ENCODE measurements at places on chromosomes 3 and 15.
A peak's percentile ranks its signal among the peaks of the same experiment; 100 is the strongest.

GRCh38 chr15:45429941-45430792 lies 51.8 kb upstream of the GATM start:
- peak; percentile 89 for DNase-seq

GRCh38 chr3:191430103-191430502 lies 30.9 kb upstream of the PYDC2 start:
- DNase-seq, result no peak

DNA sequence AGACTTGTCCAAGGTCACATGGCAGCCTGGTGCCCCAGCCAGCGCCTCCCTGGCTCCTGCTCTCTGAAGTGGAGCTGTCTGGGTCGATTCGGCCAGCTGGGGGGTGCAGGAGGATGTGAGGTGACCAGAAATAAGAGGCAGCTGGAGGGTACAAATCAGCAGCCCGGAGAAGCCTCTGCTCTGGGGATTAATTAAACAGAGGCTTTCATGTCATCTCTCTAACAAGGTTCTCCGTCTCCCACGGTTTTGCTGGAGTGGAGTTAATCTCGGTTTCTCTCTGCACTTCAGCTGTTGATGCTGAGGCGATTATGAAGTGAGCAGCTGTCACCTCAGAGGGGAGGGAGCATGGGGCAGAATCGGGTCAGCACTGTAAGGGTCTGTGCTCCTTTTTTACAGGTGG lies 236.8 kb downstream of the TLE3 start:
- DNase-seq, result no peak

DNA sequence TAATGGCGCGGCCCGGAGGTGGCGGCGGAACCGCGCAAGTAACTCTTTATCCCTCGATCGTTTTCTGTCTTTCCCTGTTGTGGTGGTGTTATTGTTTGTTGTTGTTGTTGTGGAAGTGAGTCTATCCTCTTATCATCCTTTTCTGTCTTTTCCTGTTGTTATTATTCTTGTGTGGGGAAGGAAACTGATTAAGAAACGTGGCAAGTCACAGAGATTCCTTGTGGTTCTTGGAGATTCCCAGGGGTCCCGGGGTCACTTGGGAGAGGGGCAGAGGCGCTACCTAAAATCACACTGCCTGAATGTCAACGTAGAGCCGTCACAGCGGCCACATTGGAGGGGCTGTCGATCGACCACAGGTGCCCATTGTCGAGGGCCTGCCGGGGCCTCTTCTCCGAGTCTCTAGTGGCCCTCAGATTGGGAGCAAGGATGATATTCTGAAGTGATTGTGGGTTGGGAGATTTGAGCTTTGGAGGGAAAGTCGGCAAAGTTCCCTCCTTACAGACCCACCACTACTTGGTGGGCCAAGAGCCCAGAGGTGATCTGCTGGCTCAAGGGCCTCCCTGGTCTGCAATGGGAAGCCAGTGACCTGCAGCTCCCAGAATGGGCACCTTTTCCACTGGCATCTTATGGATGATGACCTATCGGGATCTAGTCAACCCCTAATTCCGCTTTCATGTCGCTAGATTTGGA lies 790 bp downstream of the PARP14 start:
- DNase-seq, result no peak

GRCh38 chr15:47822048-47822447 lies 104.7 kb downstream of the SEMA6D start:
- no peak for DNase-seq

DNA sequence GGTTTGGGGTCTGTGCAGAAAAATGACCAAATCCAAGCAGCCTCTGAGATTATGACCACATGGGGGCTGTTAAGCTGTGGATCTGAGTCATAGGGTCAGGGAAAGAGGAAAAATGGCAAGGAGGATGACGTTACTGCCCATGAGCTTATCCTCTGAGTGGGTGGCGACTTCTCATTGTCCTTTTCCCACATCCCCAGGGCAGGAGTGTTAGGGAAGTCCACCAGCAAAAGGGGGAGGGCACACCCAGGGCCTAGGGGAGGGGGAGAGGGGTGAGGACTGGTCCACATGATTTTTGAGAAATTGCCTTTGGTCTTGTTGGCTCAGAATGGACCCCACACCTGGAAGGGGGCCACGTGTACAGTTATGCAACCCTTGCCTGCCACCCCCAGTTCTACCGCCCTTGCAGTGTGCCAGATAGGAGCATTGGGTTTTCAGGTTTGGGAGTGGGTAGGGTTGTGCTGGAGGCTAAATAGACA lies 2.6 kb downstream of the CD276 start:
- DNase-seq, result no peak

DNA sequence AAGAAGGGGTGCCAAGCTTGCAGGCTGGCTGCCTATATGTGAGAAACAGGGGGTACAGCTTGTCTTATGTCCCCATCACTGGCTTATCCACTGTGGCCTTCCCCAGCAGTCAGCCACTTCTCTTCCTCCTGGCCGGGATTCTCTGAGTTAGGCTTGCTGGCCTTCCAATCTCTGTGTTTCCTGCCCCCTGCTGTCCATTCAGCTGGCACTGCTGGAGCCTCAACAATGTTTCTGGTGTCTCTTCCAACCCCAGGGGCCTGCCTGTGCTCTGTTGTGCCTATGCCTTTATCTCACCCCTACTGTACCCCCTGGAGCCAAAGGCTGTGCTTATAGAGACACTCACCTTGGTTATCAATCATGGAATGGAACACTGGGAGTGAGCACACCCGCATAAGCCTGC lies 36.5 kb downstream of the ANAPC13 start:
- no peak for DNase-seq

DNA sequence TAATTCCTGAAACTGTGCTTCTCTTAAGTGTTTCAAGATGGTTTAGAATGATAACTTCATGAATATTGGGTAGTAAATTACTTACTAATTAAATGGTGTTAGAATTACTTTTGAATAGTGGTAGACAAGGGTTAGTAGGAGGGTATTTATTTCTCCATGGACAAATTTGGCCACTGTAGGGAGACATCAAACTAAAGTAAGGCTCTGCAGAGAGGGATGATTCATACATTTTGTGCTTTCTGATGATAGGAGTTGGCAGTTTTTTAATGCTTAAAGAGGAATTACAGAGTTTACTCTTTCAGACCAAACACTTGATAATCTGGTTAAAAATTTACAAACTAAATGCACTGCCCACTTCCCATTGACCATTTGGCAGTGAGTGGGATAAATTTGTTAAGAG lies 127.6 kb downstream of the NAALADL2 start:
- no peak for DNase-seq

DNA sequence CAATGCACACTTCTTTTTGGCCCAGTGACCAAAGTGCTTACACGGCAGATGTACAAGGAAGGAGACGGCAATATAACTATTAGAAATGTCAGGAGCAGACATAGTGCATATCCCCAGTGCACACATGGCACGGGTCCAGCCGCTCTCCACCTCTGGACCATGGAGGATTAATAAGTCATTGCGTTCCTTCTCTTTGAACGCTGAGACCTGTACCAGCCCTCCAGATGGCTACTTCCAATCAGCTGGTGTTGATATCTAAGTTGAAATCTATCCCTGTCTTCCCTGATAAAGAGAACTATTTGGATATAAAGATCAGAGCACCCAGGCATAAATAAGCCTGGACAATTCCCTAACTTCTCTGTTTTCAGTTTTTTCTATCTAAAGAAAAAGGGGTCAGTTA lies 212.5 kb downstream of the CADPS start:
- no peak for DNase-seq

DNA sequence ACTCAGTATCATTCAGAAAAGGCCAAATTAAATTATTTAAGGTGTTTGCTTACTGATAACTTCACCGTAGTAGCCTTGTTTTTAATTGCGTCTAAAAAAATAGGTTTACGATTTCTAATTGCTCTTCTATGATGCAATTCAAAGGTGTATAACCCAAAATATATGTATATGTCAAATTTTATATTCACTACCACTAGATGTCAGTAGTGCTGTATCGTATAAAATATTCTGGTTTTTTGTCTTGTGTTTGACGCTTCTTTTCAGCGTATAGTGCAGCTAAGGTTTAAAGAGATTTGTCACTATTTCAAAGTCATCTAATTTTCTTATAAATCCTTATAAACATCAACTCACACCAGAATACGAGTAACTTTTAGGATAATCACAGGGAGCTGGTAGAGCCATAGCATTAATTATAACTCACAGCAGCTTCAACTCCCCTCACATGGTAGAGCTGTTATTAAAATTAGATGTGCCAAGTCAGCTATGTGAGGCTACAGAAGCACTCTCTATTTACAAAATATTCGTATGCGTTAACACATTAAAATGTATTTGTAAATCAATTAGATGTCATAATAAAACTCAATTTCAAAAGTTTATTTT lies 3.5 kb downstream of the PFN2 start:
- no peak for DNase-seq

- DNase-seq, result no peak
These were observed 368.6 kb upstream of the GBE1 start for GRCh38 chr3:82130046-82130445.

DNA sequence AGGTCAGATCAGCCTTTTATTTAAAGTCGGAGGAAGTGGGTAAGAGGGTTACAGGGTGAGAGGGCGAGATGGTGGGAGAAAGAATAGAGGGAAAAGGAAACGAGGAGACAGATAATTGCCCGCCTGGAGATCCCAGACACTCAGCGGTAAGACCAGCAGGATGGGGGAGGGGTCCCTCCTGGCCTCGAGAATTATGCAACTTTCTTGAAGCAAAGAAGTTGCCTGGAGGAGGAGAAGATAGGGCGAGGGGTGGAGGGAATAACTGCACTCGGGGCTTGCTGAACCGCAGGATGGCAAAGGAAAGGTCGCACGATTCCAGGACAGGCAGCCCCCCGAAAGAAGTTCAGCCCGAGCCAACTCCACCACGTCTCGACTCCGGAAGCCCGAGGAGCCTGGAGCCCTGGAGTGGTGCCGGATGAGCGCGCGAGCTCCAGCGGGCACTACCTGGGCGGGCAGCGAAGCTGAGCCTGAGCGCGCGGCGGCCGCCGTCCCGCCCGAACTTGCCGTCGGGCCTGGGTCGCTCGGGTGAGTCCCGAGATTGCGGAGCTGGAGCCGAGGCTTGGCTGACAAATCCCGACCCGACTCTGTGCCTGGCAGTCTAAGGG lies 402 bp downstream of the WWTR1 start:
- peak; percentile 7 for DNase-seq

GRCh38 chr15:84980196-84981053 lies 1.2 kb upstream of the PDE8A start:
- peak; percentile 84 for DNase-seq
